AML-193 (cell line): ENCODE measurements at places on chromosomes 5 and 9.
A peak's percentile ranks its signal among the peaks of the same experiment; 100 is the strongest.

- no peak for DNase-seq
Measured at GRCh38 chr9:85978496-85978895, 37.5 kb downstream of the NAA35 start.

DNA sequence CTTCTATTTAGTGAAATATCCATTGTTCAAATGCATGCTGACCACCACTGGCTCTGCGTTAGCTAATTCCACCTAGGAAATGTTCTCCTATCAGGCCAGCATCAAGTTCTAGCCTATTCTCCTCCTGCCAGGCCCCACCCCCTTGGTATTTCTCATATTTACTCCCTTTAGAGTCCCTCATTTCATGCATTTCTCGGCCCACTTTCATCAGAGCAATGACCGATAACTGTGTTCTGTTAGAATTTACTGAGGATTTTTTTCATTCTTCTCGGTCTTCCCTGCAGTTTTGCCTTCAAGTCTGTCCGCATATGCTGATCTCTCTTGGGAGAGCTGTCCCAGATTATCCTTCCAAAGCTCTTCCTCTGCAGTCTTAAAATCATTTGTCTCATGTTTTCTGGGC is 143.4 kb downstream of the GOLPH3 start:
- DNase-seq, result no peak

DNA sequence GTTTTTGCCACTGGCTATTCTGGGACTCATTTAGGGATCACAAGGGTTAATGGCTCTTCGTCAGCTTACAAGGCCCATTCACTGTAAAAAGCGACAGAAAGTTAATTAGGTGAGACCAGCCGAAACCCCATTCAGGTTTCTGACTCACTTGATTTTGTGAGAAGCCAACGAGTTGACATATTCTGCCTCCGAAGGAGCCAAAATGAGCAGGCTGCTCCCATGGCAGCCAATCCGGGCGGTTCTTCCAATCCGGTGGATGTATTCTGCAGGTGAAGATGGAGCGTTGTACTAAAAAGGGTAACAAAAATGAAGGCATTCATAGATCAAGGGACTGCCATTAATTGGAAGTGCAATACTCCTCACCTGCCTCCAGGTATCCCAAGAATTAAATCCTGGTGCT is 39.7 kb downstream of the DDX31 start:
- DNase-seq, result no peak

GRCh38 chr9:107794259-107794658 is 304.7 kb upstream of the KLF4 start:
- DNase-seq, result no peak

DNA sequence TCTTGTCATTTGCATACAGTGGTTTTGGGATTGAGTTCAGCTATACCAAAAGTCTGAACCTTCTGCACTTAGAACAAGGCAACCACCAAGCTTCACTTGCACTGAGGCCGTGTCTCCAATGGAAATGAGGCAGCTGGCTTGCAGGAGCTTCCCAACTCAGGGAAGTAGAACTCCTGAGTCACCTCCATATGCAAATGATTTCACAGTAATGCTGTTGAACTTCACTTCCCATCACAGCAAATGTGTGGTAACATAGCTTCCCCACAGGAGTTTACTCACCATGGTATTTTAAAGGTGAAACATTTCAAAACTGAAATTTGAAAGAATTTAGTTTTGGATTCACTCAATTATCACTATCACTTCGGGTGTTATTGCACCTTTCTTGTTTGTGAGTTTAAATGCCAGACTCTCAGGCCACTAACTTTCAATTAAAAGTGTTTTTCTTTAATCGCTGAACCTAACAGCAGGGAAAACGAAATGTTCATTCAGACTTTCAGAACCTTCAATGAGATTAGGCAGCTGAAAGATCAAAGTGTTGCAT is 9.0 kb downstream of the CD274 start:
- peak; percentile 56 for DNase-seq

- no peak for DNase-seq
Measured at GRCh38 chr9:127664678-127665507, 41.9 kb upstream of the CFAP157 start.

DNA sequence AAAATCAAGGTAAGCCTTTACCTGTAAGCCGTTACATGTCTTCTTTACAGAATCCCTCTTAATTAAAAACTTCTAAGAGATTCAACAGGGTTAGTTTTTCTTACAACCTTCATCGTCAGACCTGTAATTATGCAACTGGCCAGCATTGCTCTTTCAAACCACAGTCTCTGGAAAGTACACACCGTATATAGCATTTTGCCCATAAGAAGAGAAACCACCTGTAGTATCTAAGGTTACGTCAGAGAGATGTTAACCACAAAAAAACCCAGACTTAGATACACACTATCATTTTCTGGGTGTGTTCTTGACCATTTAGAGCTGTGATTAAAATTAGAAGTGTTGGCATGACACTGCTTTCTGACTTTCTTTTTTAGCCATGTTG is 140.0 kb downstream of the MUSK start:
- no peak for DNase-seq

GRCh38 chr9:6714176-6714575 is 43.6 kb upstream of the KDM4C start:
- DNase-seq, result peak; percentile 9

DNA sequence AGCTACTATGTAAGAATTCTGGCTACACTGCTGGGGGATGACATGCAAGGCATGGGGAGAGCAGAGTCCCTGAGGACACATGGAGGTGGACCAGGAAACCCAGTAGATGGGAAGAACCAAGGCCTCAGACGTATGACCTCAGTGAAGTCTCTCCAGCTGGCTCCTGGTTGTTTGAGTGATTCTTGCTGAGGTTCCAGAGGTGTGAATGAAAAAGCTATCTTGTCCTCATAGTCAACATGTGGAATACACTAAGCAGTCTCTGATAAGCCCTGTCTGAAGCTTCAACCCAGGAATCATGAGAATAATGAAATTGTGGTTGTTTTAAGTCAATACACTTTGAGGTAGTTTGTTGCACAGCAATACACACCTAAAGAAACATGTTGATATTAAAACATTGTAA is 78.0 kb downstream of the GABRA6 start:
- no peak for DNase-seq

DNA sequence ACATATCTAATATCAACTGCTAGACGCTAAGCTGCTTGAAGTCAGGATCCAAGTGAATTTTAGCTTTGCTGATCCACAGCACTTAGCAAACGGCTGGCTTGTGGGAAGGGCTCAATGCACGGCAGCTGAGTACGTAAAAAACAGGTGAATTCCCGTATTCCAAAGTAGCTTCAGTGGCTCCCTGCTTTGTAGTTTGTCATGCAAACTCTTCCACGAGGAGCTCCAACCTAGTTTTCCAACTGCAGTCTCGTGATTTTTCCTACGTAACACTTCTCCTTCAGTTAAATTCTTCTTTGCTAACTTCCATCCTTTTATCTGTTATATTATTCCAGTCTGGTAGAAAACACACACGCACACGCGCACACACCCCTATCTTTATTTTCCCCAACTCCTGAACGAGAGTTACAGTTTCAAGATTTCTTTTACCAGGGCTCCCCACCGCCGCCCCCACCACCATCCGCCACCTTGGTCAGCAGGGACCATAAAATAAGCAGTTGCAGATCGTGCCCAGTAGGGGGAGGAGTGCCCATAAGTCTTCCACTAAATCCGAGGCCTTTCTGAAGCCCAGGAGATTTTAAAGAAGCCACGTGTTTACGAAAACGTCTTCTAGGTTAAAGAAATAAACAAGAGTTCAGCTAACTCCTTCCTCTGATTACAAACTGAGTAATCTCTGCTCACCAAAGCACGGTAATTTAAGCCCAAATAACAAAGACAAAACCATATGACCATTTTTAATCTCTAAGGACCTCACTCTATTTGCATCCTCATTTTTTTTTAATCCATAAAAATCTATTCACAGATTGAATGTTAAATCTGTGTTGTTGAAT is 34.8 kb upstream of the TRIO start:
- peak; percentile 21 for DNase-seq

DNA sequence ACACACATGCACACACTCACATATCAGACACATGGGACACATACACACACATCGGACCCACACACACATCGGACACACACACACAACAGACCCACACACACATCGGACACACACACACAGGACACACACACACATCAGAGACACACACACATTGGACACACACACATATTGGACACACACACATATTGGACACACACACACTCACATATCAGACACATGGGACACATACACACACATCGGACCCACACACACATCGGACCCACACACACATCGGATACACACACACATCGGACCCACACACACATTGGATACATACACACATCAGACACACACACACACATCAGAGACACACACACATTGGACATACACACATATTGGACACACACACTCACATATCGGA is 12.8 kb upstream of the LAMC3 start:
- no peak for DNase-seq

- no peak for DNase-seq
Measured at GRCh38 chr5:68928617-68929302, 165.1 kb upstream of the SLC30A5 start.

GRCh38 chr5:34826347-34826746 is 12.6 kb upstream of the TTC23L start:
- DNase-seq, result no peak

DNA sequence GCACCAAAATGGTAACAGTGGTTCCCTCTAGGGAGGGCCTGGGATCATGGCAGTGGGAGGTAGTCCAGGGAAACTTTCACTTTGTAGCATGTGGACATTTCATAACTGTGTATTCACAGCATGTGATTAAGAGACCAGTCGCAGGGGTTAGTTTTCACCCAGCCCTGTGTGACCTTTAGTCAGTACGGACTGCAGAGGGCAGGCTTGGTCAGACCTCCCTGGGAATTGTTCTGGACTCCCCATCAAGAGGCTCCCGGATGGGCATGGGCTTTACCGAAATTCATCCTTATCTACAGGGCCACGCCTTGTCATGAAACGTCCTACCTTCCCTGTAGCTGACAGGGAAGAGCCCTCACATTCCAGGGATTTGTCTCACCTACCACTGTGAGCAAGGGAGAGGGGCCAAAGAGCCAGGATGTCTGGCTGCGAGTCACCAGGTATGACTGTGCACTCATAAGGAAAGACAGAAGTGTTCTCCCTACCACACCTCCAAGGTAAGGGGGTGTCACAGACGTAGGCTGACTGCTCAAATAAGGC is 19.9 kb downstream of the GPX3 start:
- DNase-seq, result no peak

- DNase-seq, result no peak
Measured at GRCh38 chr5:98734646-98735045, 38.8 kb upstream of the RGMB start.

DNA sequence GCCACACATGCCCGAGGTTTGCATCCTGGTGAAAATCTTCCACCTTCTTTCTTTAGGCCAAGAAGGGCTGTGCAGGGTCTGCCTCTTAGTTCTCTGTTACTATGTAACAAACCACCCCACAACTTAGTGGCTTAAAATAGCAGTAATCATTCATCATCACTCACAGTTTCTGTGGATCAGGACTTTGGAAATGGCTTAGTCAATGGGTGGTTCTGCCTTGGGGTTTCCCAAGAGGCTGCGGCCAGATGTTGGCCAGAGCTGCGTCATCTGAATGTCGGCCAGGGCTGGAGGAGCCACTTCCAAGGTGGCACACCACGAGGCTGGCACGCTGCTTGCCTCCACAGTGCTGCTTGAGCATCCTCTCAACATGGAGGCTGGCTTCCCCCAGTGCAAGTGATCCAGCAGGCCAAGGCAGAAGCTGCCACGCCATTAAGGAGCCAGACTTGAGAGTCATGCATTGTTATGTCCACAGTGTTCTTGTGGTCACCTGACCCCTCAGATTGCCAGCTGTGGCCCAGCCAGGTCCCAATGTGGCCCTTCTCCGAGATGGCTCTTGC is 135.2 kb downstream of the RXRA start:
- no peak for DNase-seq
